Effector CD8-positive, alpha-beta T cell (primary cell): ENCODE measurements at places on chromosomes 7 and 10.
A peak's percentile ranks its signal among the peaks of the same experiment; 100 is the strongest.

GRCh38 chr10:63783882-63784281 lies 262.7 kb downstream of the REEP3 start:
- DNase-seq = no peak

DNA sequence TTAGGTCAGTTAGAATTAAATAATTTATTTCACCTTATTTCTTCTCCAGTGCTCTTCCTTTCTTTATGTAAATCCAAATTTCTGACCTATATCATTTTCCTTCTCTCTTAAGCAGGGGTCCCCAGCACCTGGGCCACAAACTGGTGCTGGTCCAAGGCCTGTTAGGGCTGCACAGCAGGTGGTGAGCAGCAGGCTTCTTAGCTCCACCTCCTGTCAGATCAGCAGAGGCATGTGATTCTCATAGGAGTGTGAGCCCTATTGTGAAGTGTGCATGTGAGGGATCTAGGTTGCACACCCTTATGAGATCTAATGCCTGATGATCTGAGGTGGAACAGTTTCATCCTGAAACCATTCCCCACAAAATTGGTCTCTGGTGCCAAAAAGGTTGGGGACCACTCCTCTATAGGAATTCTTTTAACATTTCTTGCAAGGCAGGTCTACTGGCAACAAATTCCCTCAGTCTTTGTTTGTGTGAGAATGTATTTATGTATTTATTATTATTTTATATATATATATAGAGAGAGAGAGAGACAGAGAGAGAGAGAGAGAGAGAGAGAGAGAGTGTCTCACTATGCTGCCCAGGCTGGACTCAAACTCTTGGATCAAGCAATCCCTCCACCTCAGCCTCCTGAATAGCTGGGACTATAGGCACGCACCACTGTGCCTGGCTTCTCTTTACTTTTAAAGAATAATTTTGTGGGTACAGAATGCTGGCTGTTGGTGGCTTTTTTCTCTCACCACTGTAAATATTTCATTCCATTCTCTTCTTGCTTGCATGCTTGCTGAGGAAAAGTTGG lies 4.3 kb upstream of the ABCC2 start:
- no peak for DNase-seq

- DNase-seq = no peak
These were observed 66.4 kb downstream of the MGAM2 start for GRCh38 chr7:142177869-142178268.

- peak; percentile 33 for DNase-seq
These were observed 11.7 kb downstream of the CASP2 start for GRCh38 chr7:143299840-143300239.

DNA sequence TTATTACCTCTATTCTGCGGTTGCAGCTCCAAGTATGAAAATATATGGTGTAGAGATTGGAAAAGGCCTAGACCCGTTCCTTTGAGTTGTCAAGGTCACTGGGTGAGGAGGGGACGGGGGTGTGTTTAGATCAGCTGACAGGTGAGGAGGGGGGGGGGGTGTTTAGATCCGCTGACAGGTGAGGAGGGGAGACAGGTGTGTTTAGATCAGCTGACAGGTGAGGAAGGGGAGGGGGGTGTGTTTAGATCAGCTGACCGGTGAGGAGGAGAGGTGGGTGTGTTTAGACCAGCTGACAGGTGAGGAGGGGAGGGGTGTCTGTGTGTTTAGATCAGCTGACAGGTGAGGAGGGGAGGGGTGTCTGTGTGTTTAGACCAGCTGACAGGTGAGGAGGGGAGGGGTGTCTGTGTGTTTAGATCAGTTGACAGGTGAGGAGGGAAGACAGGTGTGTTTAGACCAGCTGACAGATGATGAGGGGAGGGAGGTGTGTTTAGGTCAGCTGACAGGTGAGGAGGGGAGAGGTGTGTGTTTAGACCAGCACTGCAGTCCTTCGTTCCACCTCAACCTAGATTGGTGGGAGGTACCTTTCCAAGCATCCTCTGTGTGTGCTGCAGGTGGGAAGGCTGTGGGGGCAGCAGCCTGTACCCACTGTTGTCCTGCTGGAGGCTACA lies 655.0 kb upstream of the ADARB2 start:
- DNase-seq = no peak

DNA sequence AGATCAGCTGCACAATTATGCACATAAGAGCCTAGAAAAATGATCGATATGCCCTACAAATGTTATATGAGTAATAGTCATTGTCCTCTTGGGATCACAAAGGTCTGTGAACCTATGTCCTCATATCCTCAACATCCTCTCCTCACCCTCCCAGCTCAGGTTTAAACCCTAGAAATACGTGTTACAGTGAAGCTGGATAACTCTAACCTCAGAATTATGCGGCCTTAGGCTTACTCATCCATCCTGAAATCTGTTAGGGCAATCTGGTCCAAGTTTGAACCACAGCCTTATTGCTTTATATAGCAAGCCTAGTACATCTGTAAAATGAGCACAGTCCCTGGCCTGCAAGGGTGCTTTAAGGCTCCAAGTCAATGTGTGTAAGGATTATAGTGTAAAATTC lies 84.2 kb upstream of the FRMD4A start:
- DNase-seq = no peak

- no peak for DNase-seq
These were observed 25.2 kb upstream of the OTUD1 start for GRCh38 chr10:23413629-23414089.

DNA sequence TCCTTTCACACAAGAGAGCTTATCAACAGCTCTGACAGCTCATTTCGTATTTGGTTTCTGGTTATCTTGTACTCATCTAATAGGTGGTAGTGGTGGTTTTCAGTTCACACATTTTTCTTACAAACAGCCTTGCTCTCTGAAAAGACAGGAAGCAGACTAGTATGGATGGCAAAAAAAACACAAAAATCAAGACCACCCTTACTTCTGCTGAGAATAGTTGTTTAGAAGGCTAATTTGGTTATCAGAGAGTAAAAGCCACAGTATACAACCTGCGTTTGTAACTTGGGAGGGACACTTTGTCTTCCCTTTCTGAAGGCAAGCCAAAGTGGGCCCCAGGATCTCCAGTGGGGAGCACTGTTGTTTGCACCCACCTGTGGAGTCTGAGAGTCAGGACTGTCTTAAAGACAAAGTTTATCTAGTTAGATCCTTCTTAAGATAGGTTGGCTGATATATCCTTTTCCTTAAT lies 68.0 kb downstream of the PIP4K2A start:
- no peak for DNase-seq

- no peak for DNase-seq
These were observed 10.7 kb downstream of the CRYGN start for GRCh38 chr7:151429237-151429559.

DNA sequence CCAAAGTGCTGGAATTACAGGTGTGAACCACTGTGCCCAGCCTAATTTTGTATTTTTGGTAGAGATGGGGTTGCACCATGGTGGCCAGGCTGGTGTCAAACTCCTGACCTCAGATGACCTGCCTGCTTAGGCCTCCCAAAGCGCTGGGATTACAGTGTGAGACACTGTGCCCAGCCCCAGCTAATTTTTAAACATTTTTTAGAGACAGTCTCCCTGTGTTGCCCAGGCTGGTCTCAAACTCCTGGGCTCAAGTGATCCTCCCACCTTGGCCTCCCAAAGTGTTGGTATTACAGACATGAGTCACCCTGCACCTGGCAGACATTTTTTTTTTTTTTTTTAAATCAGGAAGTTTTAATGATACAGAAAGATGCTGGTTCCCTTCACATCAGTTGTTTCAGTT lies 15.5 kb downstream of the DENND10 start:
- no peak for DNase-seq

DNA sequence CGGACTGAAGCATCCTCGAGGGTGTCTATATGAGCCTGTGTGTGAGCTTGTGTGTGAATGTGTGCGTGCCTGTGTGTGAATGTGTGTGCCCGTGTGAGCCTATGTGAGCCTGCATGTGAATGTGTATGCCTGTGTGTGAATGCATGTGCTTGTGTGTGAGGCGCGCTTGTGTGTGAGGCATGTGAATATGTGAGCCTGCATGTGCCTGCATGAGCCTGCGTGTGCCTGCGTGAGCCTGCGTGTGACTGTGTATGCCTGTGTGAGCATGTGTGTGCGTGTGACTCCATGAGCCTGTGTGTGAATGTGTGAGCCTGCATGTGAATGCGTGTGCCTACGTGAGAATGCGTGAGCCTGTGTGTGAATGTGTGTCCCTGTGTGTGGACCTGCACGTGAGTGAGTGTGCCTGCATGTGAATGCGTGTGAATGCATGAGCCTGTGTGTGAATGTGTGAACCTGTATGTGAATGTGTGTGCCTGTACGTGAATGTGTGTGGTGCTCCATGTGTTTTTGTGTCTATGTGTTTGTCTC lies 33.4 kb downstream of the PDGFA start:
- no peak for DNase-seq

- DNase-seq = no peak
These were observed 131.3 kb downstream of the LHPP start for GRCh38 chr10:124592736-124593430.

DNA sequence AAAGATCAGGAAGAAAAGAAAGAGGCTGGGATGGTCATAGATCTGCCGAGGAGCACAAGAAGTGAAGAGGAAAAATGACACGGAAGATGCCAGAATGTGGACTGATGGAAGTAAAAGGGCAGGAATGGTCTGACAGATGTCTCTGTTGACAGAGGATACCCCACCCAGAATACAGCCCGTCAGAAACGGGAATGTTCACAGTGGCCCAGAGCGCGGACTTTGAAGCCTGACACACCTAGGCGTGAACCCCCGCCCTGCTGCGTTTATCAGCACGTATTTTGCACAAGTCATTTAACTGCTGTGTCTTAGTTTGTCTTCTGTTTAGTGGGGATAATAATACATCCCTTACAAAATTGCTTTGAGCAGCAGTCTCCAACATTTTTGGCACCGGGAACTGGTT lies 27.1 kb downstream of the AKR1B1 start:
- no peak for DNase-seq

- DNase-seq = no peak
These were observed 78.0 kb downstream of the CYP51A1 start for GRCh38 chr7:92056286-92056685.

- DNase-seq = no peak
These were observed 38.4 kb downstream of the SLC39A12 start for GRCh38 chr10:17989908-17990767.

- DNase-seq = no peak
These were observed 33.9 kb downstream of the PTER start for GRCh38 chr10:16470747-16471146.

- no peak for DNase-seq
These were observed 1209.8 kb downstream of the REEP3 start for GRCh38 chr10:64731016-64731415.

- peak; percentile 37 for DNase-seq
These were observed 8.5 kb upstream of the C10orf105 start for GRCh38 chr10:71727738-71728737.

GRCh38 chr7:151276666-151277590 lies 28.4 kb upstream of the SMARCD3 start:
- no peak for DNase-seq

- DNase-seq = no peak
These were observed 125.6 kb downstream of the CELF2 start for GRCh38 chr10:11143242-11143641.

- DNase-seq = no peak
These were observed 28.1 kb upstream of the ELN start for GRCh38 chr7:73999664-74000435.

- no peak for DNase-seq
These were observed 1194.4 kb upstream of the SORCS1 start for GRCh38 chr10:108358912-108359311.

DNA sequence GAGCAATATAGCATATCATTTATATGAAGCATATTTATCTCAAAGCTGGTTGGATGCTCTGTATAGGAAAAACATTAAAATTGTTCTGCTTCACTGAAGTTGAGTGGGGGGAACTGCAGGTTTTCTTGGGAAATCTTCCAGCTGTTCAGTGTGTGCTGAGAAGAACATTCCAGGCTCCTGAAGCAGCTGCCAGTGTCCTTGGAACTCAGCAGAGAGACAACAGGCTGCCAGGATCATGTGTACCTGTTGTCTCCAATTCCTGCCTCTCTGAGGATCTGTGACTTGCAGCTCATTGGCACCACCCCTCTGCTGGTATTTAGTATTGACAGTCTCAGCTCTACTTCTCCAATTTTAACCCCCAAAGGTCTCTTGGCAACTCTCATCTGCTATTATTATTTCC lies 42.3 kb upstream of the PRKG1 start:
- DNase-seq = no peak

GRCh38 chr10:130111852-130112180 lies 1.2 kb upstream of the C10orf143 start:
- DNase-seq = no peak

DNA sequence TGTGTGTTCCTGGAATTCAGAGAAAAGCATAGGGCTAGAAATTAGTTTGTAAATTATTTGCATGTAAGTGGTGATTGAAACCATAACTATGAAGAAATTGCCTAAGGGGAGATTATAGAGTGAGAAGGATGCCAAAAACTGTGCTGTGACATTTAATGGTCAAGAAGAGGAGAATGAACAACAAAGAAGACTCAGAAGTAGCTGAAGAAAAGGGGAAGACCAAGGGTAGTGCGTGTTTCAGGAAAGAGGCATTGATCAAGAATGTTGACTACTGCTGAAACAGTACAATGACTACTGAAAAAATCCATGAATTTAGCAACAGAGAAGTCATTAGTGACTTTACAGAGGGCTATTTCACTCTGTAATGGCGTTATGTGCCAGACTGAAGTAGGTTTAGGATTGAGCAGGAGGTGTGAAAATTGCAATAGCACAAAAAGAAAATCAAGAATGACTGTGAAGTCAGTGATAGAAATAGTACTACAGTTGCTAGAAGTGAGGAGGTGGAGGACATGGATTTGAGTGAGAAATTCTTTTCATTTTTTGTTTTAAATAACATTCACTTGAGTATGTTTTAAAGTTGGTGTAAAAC lies 28.9 kb upstream of the SAMD9L start:
- DNase-seq = no peak

GRCh38 chr10:88063861-88064557 lies 200.6 kb downstream of the PTEN start:
- DNase-seq = no peak

DNA sequence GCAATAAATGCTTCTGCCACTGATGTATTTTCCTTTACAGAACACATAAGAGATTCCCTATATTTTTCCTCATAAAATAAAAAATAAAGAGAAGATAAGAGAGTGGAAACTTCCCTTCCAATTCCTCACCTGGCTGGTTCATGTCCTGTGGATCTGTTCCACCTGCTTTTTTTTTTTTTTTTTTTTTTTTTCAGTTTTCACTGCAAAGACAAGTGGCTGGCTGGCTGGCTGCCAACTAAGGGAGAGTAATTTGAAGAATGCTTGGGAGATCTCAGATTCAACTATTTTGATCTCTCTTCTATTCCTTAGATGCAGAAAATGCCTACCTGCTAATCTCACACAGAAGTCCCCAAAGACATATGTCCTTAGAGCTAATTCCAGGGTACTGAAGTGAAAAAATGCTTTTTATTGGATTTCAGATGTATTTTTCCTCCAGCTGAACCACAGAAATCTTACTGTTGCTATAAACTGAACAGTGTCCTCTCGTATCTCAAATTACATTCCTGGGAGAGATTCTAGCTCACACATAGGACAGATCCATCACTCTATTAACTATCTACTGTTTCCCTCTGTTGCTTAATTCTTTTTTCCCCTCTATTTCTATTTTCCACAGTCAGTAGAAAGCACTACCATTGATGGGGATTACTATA lies 120.8 kb downstream of the NRCAM start:
- no peak for DNase-seq
